ENCODE measurements at places on chromosomes 12 and 14. TPM values are rescaled to one million over a fixed set of nuclear protein-coding genes. Genes with fewer than 3 reads are reported as not detected.

Gene CLEC2A
- total RNA-seq, result not detected

Gene EGLN3
- 0.91 TPM for total RNA-seq

Gene CISTR
- total RNA-seq, result not detected

Gene FMNL3
- 69.2 TPM for total RNA-seq

Gene GPHB5
- not detected for total RNA-seq
